Activated naive CD8-positive, alpha-beta T cell treated with anti-CD3 and anti-CD28 coated beads for 36 hours (primary cell): ENCODE measurements at places on chromosomes 5 and 9. TPM values are rescaled to one million over a fixed set of nuclear protein-coding genes. Genes with fewer than 3 reads are reported as not detected.

GRCh38 chr9:113622600-113623400, 159.3 kb downstream of the RGS3 start:
- DNase-seq, result peak; percentile 81

DNA sequence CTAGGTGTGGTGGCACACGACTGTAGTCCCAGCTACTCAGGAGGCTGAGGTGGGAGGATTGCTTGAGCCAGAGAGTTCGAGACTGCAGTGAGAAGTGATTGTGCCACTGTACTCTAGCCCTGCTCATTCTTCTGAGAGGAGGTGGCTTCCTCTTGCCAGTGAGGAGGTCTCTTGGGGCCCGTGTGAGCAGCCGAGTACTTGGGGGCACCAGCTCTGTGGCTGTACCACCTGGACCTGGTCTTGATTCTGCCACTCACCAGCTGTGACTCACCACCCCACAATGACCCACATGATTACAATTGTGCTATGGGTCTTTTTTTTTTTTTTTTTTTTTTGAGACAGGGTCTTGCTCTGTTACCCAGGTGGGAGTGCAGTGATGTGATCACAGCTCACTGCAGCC, 18.0 kb upstream of the CRB2 start:
- no peak for DNase-seq

- DNase-seq, result no peak
Observed at GRCh38 chr5:12805165-12805698, 901.0 kb upstream of the CTNND2 start.

- DNase-seq, result no peak
Observed at GRCh38 chr5:117803533-117803932, 1184.8 kb downstream of the DTWD2 start.

The CEMIP2 gene
- 69.0 TPM for total RNA-seq

DNA sequence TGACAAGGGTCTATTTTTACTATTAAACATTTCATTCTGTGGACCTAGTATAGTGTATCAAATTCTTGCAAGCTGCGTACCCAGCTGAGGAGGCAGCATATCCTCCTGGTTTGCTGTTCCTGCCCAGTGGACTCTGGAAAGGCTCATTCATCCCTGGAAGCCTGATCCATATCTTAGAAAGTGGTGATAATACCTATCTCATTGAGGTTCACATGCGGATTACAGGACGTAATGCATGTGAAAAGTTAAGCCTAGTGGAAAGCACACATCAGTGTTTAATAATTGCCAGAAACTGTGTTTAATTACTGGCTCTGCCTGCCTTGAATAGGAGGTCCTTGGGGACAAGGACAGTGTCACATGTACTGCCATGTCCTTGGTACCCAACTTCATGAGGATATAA, 132.0 kb downstream of the FGF10 start:
- no peak for DNase-seq

DNA sequence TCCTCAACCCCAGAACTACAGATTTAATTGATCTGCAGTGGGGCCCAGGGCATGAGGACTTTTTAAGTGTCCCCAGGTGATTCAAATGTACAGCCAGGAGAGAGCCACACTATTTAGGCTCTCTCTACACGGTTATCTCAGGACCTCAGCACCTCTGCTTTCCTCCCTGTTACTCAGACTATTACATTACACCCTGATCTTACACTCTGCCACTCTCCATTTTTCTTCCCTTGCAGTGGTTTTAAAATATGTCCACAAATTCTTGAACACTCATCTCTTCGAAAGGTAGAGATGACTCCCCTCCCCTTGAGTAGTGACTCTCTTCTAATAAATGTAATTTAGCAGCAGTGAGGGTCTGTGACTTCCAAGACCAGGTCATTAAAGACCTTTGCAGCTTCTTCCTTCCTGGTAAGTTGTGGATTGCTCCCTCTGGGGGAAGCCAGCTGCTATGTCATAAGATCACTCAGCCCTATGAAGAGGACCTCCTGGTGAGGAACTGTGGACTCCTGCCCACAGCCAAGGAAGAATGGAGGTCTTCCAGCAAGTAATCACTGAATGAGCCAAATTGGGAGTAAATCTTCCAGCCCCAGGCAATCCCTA, 87.5 kb upstream of the SSBP2 start:
- no peak for DNase-seq

The ESM1 gene
- total RNA-seq, result not detected

The GCNT4 gene
- 1.7 TPM for total RNA-seq

The PRDM9 gene
- total RNA-seq, result not detected

DNA sequence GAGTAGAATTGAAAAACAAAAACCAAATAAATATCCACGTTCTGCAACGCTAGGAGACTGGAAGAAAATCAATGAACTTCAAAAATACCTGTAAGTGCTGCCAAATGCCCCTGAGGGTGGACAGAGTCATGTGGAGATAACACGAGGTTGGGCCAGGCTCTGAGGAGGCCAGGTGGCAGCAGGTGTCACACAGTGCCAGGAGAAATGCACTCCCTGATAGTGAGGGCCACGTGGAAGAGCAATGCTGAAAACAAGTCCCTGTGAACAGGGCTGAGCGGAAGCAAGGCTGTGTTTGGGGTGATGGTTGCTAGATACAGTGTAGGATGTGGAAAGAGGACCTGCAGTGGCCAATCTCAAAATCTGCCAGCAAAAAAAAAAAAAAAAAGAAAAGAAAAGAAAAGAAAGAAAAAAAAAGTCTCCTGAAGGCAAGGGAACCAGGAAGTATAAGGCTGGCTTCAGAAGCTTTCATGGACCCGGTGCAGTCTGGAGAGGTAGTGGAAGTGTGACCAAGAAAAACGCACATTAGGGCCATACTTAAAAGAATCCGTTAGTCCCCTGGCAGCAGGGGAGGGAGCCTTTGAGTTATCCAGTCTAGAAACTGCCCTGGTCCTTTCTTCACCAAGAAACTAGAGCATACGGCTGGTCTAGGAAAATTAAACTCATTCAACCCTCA, 16.8 kb downstream of the C1QTNF3 start:
- DNase-seq, result no peak

- DNase-seq, result peak; percentile 7
Observed at GRCh38 chr9:109499631-109500410, 1.7 kb upstream of the PTPN3 start.

GRCh38 chr9:133948131-133948530, 44.0 kb downstream of the VAV2 start:
- DNase-seq, result no peak

DNA sequence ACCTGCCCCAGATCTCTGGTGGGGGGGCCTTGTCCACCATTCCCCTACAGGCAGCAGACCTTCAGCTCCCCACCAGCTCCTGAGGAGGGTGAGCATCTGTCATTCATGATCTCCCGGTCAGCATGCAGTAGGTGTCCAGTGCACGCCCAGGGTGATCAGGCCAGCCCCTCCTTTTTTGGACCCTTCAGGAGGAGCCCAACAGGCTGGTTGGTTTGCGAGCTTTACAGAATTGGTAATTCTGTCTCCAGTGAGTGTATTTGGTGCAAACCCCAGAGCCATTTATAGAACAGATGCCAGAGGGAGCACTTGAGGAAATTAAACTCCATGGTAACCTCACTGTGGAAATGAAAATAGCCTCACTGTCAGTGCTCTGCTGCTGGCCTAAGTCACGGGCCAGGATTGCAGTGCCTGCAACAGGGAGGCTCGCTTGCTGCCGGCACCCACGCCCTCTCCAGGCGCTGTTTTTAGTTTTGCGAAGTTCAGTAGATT, 23.4 kb downstream of the WNK2 start:
- no peak for DNase-seq

DNA sequence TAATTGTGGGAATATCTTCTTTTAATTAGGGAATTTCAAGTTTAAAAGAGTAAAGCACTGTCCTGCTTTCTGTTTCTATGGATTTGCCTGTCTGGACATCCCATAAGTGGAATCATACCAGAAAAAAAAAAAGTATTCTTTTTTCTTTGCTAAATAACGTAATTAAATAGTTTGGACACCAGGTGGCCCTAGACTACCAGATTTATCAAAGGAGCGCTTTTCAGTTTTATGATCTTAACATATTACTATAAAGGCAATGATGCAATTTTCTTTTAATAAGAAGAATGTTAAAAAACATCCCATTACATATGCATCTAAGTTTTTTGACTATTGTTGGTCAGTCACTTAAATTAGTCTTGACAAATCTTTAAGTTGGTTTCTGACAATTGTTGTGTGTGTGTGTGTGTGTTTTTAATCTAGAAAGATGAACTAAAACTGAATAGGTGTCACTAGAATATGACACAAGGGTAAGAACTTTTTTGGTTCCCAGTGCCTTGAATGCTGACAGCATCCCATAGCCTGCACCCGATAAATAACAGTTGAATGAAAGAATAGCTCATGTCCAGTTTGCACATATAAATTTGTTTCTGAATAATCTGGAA, 49.5 kb downstream of the C5orf22 start:
- no peak for DNase-seq

DNA sequence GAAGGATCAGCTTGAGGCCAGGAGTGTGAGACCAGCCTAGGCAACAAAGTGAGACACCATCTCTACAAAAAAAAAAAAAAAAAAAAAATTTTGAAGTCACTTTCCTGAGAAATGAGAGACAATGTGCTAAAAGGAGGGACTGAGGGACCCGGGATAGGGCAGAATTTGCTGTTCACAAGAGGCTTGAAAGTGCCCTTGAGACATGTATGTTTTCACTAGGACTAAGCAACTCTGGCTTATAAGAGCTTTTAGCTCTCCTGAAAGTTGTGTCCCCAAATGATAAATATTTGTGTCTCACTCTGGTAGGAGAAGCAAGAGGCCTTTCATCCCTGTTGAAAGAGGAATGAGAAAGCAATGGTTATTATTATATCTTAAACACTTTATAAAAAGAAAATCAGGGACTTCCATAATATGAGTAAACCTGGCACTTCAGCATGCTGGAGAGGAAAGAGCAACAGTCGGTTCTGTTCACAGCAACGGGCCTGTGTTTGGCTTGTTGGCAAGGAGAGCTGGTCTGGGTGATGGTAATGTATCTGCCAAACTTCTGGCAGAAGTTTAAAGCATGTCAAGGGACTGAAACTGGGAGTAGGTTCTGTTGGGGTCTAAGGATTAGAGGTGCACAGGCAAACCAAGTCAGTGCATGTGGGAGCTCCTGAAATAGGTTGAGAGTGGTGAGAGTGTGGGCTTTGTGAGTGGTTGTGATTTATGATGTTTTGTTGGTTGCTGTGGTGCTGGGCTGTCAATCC, 32.2 kb downstream of the ENTREP1 start:
- no peak for DNase-seq

The KIAA1958 gene
- 8.8 TPM for total RNA-seq

The ADAMTS16 gene
- total RNA-seq, result not detected

The MYMK gene
- not detected for total RNA-seq

GRCh38 chr9:34242830-34243229, 64.0 kb downstream of the UBAP1 start:
- no peak for DNase-seq

- no peak for DNase-seq
Observed at GRCh38 chr5:150024346-150024984, 23.9 kb downstream of the HMGXB3 start.

- no peak for DNase-seq
Observed at GRCh38 chr5:80967500-80968181, 7.5 kb downstream of the RASGRF2 start.

GRCh38 chr9:129344641-129345495, 166.8 kb upstream of the IER5L start:
- DNase-seq, result no peak

GRCh38 chr9:123102375-123103113, 69.1 kb downstream of the GPR21 start:
- DNase-seq, result no peak

- no peak for DNase-seq
Observed at GRCh38 chr9:121801579-121801978, 150.1 kb downstream of the DAB2IP start.

The SCAI gene
- 7.0 TPM for total RNA-seq

GRCh38 chr9:115957585-115957984, 196.0 kb upstream of the PAPPA start:
- no peak for DNase-seq

The SLC28A3 gene
- total RNA-seq, result 0.41 TPM

DNA sequence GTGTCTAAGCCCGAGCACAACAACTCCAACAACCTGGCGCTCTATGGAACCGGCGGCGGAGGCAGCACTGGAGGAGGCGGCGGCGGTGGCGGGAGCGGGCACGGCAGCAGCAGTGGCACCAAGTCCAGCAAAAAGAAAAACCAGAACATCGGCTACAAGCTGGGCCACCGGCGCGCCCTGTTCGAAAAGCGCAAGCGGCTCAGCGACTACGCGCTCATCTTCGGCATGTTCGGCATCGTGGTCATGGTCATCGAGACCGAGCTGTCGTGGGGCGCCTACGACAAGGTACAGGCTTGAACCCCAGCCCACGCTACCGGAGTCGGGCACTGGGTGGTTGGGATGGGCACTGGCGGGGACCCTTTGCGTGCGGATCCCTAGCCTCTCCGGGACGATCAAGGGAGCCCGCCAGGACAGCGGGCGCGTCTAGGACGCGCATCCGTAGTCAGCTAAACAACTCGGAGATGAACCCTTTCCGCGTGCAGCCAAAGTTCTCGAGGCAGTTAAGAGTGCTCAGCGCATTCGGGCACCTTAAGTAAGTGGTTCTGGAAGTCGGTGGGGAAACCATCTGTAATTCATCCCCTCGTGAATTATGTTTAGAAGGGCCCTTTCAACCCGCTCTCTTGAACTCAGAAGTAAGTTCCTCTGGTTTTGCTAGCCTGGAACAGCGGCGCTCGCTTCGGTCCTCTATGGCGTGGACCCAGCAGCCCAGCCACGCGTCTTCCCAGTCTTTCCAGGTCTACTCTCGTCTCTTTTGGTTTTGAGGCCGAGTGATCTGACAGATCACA, 1.3 kb downstream of the KCNN2 start:
- no peak for DNase-seq

The PDZD2 gene
- total RNA-seq, result 0.42 TPM
